CD8-positive, alpha-beta memory T cell (primary cell): ENCODE measurements at places on chromosomes 2 and 18.
A peak's percentile ranks its signal among the peaks of the same experiment; 100 is the strongest.

GRCh38 chr18:76911440-76911839, 89.1 kb downstream of the ZNF236 start:
- no peak for DNase-seq

- no peak for DNase-seq
Observed at GRCh38 chr2:68115965-68116364, 41.7 kb upstream of the PNO1 start.

DNA sequence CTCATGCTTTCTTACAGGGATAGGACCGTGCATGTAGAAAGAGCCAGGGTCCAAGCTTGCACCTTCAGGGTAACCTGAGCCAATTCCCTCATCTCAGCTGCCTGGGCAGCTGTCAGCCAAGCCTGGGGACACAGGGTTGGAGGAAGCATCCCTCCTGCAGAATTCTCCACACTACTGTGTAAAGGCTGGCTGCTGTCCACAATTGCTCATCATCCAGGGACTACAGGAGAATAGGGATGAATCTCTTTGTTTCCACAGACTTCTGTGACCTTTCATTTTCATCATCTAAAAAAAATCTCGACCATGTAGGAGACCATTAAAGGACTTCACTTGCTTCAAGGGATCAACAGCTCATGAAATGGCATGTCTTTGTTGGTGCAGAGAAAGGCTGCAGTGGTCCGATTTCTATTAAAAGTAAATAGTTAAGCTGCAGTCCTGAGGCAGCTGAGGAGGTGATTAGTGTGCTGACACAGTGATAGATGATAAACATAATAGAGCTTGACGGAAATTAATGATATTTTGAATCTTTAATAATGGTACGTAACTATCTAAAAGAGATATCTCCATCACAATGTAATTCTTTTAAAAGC, 74.4 kb upstream of the COPS8 start:
- no peak for DNase-seq

DNA sequence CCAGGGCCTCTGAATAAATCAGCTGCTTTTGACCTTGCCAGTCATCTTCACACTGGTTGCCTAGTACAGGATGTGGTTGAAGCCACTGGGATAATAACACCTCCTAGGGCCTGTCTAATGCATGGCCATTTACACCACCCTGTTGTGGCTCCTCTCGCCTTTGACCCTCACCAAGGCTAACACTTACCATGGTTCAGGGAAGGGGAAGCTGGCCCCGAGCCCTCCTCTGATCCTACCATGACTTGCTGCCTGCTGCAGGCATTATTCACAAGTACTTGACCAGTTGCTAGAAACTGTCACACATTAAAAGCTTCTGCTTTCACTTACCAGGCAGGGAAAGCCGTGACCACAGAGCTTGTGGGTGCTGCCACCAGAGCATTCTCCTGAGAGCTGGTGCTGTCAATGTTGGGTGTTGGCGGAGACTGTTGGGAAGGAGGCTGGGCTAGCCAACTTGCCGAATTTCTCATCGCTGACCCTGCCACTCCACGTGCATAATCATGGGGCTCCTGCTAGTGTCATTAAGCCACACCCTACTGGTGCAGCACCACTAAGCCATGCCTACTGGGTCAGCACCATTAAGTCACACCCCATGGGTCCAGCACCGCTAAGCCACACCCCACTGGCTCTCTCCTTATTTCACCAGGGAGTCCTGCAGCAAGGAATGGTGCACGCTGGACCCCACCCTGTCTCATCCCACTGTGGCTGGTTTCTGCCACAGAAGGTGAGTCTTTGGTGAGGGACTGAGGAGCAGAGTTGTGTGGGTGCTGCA, 47.0 kb upstream of the TTC39C start:
- DNase-seq = peak; percentile 66

- no peak for DNase-seq
Observed at GRCh38 chr2:143792602-143793001, 663.4 kb downstream of the ARHGAP15 start.

- no peak for DNase-seq
Observed at GRCh38 chr2:47486841-47487497, 84.0 kb downstream of the MSH2 start.
